ENCODE measurements at places on chromosomes 3 and 15.

DNA sequence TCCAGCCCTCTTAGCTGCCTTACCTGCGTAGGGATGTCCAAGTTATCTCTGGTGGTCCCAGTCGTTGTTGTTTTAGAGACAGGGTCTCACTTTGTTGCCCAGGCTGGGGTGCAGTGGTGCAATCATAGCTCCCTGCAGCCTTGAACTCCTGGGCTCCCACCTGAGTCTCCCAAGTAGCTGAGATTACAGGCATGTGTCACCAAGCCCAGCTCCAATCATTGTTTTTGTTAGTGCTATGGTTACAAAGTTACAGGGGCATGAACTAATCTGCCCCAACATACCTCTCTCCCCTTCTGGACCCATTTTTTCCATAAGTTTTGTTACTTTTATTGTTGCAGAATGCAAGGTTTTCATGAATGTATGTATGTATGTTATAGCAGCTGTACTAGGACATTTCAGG lies 54.7 kb downstream of the CTDSPL2 start:
- DNase-seq, result no peak

DNA sequence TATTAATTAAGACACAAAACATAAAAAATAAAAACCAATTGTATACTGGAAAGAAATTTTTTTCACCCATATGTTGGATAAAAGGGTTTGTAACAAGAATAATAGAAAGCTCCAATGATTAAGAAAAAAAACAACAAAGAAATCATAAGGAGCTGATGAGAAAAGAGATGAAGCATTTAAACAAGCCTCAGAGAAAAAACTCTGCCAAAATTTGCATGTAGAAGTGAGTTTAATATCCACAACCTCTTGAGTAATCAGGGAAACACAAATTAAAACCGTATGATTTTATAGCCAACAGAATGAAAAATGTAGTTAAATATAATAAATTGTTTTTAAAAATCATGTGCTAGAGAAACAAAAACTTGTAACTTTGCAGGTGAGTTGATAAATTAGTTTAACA lies 192.9 kb downstream of the BCHE start:
- DNase-seq, result no peak

DNA sequence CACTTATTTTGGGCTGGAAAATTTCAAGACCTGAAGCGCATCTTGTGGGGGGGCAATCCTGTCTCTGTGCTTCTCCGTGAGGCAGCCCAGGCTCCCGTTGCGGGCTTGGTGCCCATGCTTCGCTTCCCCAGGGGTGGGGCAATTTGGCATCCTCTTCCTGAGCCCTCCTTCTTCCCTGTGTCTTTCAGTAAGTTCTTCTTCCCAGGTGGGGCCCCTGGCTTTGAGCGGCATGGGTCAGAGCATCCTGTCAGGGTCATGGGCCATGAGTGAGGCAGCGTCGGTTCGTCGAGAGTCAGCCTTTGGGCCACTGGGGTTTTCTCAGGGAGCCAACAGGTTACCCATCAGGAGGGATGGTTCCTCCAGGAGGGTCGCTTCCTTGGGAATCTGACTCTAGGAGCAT lies 200.7 kb downstream of the UBE3A start:
- DNase-seq, result no peak

DNA sequence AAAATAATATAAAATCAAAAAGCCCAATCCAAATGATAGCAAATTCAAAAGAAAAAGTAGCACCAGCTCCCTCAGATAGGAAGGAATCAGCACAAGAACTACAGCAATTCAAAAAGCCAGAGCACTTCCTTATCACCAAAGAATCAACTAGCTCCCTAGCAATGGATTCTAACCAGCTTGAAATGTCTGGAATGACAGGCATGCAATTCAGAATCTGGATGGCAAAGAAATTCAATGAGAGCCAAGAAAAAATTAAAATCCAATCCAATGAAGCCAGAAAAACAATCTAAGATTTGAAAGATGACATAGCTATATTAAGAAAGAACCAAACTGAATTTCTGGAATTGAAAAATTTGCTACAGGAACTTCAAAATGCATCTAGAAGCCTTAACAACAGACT lies 1334.4 kb upstream of the ALCAM start:
- DNase-seq, result no peak

- no peak for DNase-seq
These were observed 2.2 kb downstream of the ABHD5 start for GRCh38 chr3:43692971-43693370.
